NCI-H1694 treated with DMSO at 0.1 percent for 48 hours (cell line): ENCODE measurements at places on chromosomes 7 and 10.

DNA sequence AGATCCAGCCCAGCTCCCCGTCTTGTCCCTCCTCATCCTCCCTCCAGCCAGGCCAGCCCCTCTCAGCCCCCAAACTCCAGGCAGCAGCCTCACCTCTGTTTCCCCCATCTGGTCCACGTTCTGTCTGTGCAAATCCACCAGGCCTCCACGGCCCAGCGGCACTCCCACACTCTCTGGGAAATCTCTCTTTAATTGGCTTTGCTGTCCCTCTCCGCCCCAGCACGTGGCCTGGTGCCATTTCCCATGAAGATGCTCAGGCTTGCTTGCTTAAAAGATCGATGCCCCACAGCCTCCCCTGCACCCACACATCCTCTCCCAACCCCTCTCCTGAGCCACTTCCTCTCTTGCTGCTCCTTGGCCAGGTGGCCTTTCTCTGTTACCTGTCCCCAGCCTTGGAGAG is 39.3 kb downstream of the PRF1 start:
- no peak for DNase-seq

DNA sequence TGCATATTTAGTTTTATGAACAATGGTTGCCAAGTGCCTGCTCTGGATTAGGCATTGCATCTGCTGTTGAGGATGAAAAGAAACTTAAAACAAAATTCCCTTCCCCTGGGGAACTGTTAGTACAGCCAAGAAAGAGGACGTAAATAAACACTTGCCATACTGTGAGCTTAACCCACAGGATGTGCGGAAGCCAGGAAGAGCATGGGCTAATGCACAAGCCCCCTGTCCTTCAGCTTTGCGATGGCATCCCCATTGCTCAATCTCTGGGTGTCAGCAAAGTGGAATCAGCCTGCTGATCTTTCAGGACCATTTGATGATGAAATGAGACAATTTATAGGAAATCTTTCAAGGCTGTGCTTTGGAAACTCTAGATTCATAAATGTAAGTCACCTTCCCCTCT is 399.9 kb upstream of the IGFBP3 start:
- DNase-seq: no peak

DNA sequence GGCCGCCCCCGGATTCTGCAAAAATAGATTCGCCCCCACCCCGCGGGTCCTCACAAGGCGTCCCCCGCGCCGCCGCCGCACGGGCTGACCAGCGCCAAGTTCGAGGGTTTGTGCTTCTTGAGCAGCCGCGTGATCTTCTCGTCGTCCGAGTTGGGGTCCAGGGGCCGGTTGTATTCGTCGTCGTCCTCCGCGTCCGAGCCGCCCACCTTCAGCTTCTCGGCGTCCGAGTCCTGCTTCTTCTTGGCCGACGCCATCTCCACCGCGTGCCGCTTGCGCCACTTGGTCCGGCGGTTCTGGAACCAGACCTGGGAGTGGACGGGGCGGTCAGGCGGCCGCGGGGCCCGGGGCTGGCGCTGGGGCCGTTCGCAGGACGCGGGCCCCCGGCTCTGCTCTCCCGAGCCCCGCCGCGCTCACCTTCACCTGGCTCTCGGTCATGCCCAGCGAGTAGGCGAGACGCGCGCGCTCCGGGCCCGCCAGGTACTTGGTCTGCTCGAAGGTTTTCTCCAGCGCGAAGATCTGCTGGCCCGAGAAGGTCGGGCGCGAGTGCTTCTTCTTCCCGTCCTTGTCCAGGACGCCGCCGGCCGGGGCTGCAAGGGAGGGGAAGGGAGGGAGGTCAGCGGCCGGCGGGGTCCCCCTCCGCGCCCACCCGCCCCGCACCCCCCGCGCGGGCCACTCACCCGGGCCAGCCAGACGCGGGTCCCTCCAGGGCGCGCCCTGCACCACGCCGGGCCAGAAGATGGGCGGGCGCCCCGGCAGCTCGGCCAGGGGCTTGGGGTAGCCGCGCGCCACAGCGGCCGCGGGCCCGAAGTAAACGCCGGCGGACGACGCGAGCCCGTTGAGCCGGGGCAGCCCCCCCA is 853 bp downstream of the NKX6-2 start:
- DNase-seq: no peak

DNA sequence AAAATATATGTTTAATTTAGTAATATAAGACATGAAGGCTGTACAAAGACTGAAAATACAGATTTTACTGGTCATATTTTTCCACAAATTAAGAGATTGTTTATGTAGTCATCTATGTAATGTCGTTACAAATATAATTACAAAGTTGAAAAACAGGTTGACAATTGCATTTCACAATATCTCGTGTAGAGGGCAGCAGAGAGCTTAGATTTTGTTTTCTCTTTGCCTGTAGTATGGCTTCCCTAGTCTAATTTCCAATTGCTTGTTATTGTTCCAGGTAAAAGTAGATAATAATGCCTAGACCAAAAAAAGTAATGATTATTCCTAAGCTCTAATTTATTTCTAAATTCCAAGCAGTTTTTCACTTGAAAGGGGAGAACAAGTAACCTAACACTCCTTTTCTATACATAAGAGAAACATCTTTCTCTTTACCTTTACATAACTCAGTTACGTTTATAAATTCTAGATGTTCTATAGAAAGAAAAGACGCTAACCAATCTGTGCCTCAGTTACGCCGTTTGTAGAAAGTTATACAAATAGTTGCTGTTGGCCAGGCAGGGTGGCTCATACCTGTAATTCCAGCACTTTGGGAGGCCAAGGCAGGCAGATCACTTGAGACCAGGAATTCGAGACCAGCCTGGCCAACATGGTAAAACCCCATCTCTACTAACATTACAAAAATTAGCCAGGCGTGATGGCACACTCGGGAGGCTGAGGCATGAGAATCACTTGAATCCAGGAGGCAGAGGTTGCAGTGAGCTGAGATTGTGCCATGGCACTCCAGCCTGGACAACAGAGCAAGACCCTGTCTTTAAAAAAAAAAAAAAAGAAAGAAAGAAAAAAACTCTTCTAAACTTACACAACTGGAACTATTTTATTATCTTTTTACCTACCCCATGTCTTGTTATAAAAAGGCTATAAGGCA is 30.0 kb downstream of the NET1 start:
- DNase-seq: peak; percentile 35

DNA sequence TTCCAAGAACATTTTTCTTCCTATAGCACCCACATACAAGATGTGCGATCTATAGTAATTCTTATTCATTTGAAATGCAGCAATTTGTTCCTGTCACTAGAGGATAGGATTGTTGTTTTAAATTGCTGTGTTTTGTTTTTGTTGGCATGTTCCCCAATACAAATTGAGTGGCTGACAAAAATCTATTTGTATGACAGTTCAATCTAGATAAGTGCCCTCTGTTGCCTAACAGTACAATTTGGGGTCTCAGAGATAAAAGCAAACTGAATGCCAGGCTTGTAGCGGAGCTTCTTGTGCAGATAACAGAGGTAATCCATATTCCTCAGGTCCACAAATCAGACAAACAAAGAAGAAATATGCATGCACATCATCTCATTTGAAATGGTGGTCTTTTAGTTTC is 68.8 kb downstream of the VTI1A start:
- DNase-seq: no peak

DNA sequence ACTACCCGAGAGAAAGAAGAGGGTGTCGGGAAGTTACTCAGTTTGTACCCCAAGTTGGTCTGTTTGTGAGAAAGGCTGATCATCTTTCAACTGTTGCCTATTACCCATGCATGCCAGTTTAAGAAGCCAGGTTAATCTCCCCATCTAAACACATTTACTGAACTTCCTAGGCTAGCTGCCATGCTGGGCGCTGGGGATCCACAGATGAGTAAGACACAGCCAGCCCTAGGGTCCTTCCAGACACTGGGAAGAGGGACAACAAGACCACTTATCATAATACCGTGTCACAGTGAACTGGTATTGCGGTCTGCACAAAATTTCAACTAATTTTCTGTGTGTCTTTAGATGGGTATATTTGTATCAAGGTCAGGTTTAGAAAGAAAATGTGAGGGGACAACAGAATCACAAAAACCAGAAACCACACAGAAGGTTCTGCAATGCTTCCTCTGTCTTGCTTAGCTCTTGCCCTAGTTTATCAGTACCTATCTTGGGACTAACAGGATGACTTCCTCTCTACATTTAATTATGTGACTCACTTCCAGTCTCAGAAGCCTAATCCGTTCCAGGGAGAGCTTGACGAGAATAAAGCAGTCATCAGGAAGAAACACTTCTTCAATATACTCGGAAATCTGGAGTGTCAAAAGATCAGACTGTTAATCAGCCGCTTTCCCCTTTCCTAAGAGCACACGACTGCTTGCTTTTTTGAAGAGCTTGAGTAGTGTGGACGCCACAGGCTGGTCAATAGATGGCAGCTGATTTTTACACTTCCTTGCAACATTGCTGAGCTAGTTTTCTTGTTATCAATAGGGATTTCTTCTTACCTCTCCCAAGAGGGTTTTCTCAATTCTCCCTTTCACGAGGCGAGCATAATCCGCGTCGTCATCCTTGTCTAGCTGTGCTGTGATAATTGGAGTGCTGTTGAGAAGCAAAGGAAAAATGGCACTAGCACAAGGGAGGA is 45.7 kb downstream of the POLR3A start:
- no peak for DNase-seq

DNA sequence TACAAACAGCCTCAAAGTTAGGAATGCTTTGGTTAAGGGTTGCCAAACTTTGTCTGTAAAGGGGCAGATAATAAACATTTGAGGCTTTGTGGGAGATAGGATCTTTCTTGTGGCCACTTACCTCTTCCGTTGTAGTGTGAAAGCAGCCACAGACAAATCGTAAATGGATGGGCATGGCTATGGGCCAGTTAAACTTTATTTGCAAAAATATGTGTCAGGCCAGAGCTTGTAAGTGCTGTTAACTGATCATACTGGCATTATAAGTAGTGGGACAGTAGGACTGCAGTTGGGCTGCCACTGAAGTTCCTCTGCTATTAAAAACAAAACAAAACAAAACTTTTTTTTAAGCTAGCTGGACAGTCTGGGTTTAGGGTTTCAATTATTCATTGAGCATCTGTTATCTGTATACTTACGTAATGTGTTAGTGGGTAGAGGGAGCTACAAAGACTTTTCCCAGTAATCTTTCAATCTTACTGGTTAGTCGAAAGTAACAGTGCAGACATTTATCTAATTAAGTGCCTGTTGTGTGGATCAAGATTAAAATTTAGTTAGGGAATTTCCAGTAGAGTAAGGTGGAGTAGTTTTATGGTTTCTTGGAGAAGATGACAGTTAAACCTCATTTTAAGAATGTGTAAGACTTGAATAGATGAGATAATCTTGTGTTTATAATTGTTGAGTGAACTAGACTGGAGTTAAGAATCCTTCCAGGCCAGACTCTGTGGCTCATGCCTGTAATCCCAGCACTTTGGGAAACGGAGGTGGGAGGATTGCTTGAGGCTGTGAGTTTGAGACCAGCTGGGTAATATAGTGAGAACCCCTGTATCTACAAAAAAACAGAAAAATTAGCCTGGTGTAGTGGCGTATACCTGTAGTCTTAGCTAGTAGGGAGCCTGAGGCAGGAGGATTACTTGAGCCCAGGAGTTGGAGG is 100.1 kb downstream of the BTRC start:
- no peak for DNase-seq

DNA sequence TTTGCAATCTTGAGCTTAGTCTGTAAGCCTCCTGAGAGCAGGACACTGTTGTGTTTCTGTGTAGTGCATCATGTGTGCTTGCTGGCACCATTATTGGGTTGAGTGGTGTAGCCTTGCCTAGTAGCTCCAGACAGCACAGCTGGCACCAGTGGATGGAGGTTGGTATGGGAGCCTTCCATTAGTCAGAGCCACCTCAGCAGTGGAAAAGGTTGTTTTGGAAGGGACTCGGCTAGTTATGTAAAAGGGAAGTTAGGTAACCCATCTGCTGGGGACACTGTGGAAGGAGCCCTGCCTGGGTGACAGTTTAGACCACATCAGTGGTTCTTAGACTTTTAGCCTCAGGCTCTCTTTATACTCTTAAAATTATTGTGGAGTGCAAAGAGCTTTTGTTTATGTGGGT is 16.3 kb downstream of the MINDY4 start:
- no peak for DNase-seq

DNA sequence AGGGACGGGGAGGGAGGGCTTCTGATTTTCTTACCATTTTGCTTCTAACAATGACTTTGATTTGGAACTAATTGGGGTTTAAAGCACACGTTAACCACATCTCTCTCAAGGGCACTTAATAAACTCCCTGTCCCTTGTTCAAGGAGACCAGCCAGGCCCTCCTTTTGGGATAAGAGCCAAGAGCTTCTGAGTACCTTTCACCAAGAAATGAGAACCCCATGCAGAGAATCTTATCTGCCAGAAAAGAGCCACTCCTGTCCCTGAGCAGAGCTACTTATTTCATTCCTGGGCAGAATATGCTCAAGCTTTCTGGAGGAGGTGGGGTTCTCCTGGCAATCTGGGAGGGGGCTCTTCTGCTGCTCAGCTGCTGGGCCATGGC is 574.6 kb downstream of the GALNT17 start:
- DNase-seq: no peak

DNA sequence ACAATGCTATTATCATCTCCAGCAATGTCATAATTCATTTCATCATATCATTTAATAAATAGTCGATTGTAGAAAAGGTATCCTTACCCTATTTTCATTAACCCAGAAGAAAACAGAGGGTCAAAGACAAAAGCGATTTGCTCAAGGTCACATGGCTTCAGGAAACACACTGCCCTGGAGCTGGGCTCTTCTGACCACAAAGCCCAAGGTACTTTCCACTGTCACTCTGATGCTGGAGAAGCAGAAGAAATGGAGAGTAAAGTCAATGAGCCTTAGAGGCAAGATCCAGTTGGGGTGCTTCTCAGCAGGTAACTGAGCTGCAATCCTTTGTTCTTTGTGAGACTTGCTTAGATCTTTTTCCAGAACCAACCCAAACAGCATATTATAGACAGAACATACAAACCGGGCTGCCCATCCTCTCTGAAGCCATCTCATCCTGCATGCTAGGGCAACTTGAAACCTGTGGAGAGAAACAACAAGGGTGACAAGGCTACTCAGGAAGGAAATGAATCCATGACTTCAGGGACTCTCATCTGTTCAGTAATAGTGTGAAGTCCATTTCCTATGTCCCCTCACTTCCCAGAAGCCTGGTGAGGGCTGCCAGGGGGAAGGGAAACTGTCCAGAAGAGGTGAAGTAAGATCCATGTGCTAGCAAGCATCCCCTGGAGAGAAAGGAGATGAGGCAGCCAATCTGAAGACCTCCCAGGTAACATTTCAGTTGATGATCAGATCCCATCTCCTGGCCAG is 148.6 kb upstream of the SVIL start:
- no peak for DNase-seq

GRCh38 chr10:29181936-29182335 is 106.9 kb upstream of the LYZL1 start:
- DNase-seq: no peak
